Placental pericyte (primary cell): ENCODE measurements at places on chromosomes 3 and 15. TPM values are rescaled to one million over a fixed set of nuclear protein-coding genes. Genes with fewer than 3 reads are reported as not detected.

STARD9 gene
- 4.8 and 10.6 TPM in 2 replicates for total RNA-seq

GOLGA8O gene
- 0.43 and 0.44 TPM in 2 replicates for total RNA-seq

WDR76 gene
- 1.5 and 25.2 TPM in 2 replicates for total RNA-seq

FRMD5 gene
- total RNA-seq, result 0.88 and 13.5 TPM in 2 replicates

PLA1A gene
- total RNA-seq, result not detected in 2 replicates

ZNF774 gene
- 0.44 and 1.3 TPM in 2 replicates for total RNA-seq

RYR3 gene
- under 0.01 TPM in 1 of 2 replicates, not detected in the other for total RNA-seq

OSTN gene
- 3.4 TPM in 1 of 2 replicates, not detected in the other for total RNA-seq

DNAJA4 gene
- 1.8 and 1.9 TPM in 2 replicates for total RNA-seq

NRG4 gene
- total RNA-seq, result not detected in 2 replicates

ACKR2 gene
- total RNA-seq, result 0.14 TPM in 1 of 2 replicates, not detected in the other

DISP2 gene
- total RNA-seq, result 0.14 and 0.44 TPM in 2 replicates

SAMMSON gene
- total RNA-seq, result not detected in 2 replicates

LRRC31 gene
- not detected in 2 replicates for total RNA-seq

ATP8B4 gene
- total RNA-seq, result 2.7 and 5.3 TPM in 2 replicates

WDR93 gene
- under 0.01 TPM in 1 of 2 replicates, not detected in the other for total RNA-seq

CLDN18 gene
- total RNA-seq, result not detected in 2 replicates

CCNL1 gene
- total RNA-seq, result 157 and 186 TPM in 2 replicates

FRMD4B gene
- total RNA-seq, result 0.29 and 0.66 TPM in 2 replicates

IRAK2 gene
- total RNA-seq, result 17.9 TPM in 2 replicates

TRH gene
- not detected in 2 replicates for total RNA-seq

LIPC gene
- total RNA-seq, result 0.29 and 0.88 TPM in 2 replicates

B3GNT5 gene
- total RNA-seq, result 1.9 and 2.0 TPM in 2 replicates

DZIP1L gene
- 20.8 and 45.2 TPM in 2 replicates for total RNA-seq

GABRR3 gene
- not detected in 2 replicates for total RNA-seq
